Foreskin keratinocyte (primary cell): ENCODE measurements at places on chromosomes 7 and 10. TPM values are rescaled to one million over a fixed set of nuclear protein-coding genes. Genes with fewer than 3 reads are reported as not detected.

- DNase-seq: no peak
These were observed 28.1 kb upstream of the CREB3L2 start for GRCh38 chr7:138029941-138030340.

DNA sequence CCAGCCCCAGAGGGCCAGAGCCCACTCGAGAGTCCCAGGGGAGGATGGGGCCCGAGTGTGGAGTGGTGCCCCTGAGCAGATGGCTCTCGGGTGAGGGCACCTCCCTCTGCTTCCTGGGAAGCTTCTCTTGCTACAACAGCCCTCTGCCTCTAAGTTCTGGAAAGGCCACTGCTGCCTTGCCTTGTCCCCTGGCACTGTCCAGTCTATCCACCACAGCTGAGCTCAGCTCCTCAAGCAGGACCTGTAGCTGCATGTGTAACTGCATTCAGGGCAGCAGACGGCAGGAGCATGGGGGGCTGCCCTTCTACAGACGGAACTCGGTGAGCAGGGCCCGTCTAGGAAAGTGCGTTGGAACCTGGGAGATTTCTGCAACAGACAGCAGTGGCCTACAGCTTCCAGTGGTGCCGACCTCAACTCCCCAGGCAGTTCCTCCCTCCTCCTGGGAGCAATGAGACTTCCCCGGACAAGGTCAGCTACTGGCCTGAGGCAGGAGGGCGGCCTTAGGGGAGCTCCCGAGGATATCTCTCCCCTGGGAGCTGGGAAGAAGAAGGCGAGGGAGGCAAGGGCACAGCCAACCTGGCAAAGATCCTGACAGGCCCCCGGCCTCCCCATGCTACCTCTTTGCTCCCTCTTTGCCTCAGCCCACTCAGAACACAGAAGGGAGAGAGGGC, 88.5 kb downstream of the DLG5 start:
- no peak for DNase-seq

The EPHA1 gene
- 20.1 and 22.3 TPM in 2 replicates for polyA plus RNA-seq

- no peak for DNase-seq
These were observed at the start of gene ASB15 for GRCh38 chr7:123601530-123601929. TSS of gene ASB15 (plus strand) at chr7:123601821. CDS start at chr7:123614503, 12,682 bp downstream.

- no peak for DNase-seq
These were observed 195.1 kb upstream of the AUTS2 start for GRCh38 chr7:69403169-69403568.
